ENCODE measurements at places on chromosomes 16 and 17.

GRCh38 chr16:72910381-72910780 lies 137.5 kb downstream of the ZFHX3 start:
- DNase-seq, result no peak

GRCh38 chr16:79658301-79659033 lies 57.9 kb upstream of the MAF start:
- DNase-seq, result no peak

GRCh38 chr17:50189550-50190292 lies 11.7 kb downstream of the COL1A1 start:
- no peak for DNase-seq

- no peak for DNase-seq
These were observed 11.2 kb downstream of the SLC16A3 start for GRCh38 chr17:82239926-82240505.

DNA sequence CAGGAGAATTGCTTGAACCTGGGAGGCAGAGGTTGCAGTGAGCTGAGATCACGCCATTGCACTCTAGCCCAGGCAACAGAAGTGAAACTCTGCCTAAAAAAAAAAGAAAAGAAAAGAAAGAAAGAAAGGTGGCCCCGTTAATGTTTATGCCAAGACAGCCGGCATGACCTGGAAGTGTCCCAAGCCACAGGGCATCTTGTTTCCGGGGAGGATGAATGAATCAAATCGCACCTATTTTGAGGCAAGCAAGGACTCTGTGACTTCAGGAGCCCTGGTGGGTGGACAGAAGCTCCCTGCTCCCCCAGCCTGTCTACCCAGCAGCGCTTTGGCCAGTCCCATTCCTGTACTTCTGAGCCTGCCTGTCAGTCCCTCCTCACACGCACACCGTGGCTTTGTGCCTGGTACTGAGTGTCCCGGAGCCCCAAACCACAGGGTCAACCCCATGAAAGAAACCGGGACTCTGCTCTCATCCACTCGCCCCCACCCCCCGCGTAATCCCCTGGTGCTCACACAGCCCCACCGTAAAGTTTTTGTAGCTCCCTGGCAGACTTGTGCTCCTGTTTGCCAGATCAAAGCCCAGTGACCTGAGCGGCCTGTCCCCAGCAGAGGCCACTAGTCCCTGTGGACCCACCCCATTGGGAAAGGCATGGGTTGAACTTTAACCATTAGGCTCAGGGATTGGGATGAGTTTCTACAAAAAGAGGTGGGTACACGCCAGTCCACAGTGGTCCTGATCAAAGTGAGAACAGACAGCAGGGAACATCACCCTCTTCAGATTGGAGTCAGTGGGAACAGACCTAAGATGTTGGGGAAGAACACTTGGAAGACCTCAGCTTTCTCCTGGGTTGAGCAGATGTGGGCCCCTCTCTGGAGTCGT lies 19.3 kb downstream of the CD2BP2 start:
- DNase-seq, result no peak

- DNase-seq, result peak; percentile 6
These were observed 58.6 kb downstream of the EMP2 start for GRCh38 chr16:10521681-10522274.
